ENCODE measurements at places on chromosomes 2 and 18. TPM values are rescaled to one million over a fixed set of nuclear protein-coding genes. Genes with fewer than 3 reads are reported as not detected.

Gene UGT1A5
- total RNA-seq, result 91.2 TPM

DNA sequence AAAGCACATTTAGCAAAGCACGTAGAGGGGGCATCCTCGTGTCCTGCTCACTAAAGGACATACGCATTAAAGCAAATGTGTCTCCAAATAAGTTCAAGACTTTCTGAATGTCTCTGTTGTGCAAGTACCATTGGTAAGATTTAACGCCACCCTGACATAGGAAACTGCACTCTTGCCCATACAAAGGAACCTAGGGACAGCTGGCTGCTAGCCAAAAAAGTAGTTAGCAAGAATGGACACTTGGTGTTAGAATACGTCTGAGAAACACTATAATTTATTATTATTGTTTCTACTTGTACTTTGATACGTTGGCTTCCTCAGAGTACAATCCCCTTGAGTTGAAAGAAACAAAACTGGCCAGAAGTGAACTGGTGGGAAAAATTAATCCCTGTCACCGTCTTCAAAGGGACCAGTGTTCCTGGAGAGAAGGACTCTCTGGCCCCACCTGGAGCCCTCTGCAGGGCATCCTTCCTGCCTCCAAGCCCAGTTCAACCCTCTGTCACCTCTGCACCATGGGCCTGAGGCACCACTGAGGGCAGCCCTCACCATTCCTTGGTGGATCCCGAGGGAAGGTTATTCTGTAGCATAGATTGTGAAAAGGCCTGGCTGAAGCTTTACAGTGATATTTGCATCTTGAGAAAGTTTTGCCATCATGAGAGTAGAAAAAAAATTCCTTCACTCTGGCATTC, 51.4 kb upstream of the APCDD1 start:
- no peak for DNase-seq

Gene AGAP1
- total RNA-seq, result 91.4 TPM

Gene SCN3A
- not detected for total RNA-seq

GRCh38 chr2:232927793-232928550, 57.9 kb downstream of the SNORC start:
- DNase-seq, result peak; percentile 37

- peak; percentile 48 for DNase-seq
These were observed 59.6 kb downstream of the SP110 start for GRCh38 chr2:230160112-230160660.

- DNase-seq, result no peak
These were observed 31.1 kb downstream of the NDUFA10 start for GRCh38 chr2:239994086-239994485.

DNA sequence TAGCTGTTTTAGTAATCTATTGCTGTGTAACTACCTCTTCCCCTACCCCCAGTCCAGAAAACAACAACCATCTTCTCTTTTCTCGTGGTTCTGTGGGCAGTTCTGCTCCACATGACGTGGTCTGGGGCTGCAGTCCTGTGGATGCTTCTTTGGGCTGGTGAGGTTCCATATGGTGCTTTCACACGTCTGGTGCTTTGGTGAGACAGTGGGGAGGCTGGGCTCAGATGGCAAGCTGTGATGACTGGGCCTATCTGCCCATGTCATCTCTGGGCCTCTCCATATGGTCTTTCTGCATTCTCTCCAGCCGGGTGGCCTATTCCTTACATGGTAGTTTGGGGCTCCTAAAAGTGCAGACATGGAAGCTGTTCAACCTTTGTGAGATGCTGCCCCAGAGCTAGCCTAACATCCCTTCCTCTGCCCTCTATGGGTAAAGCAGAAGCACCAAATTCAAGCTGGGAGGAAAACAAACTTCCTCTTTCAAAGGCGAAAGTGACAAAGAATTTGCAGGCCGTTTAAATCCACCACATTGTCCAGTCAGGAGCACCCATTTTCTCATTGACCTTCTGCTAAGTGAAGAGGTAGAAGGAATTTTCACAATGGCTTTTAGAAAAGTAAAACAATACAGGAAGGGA, 68.3 kb upstream of the IL1R1 start:
- no peak for DNase-seq

Gene VAMP8
- 124 TPM for total RNA-seq

Gene VIT
- not detected for total RNA-seq

Gene LHCGR
- total RNA-seq, result not detected

DNA sequence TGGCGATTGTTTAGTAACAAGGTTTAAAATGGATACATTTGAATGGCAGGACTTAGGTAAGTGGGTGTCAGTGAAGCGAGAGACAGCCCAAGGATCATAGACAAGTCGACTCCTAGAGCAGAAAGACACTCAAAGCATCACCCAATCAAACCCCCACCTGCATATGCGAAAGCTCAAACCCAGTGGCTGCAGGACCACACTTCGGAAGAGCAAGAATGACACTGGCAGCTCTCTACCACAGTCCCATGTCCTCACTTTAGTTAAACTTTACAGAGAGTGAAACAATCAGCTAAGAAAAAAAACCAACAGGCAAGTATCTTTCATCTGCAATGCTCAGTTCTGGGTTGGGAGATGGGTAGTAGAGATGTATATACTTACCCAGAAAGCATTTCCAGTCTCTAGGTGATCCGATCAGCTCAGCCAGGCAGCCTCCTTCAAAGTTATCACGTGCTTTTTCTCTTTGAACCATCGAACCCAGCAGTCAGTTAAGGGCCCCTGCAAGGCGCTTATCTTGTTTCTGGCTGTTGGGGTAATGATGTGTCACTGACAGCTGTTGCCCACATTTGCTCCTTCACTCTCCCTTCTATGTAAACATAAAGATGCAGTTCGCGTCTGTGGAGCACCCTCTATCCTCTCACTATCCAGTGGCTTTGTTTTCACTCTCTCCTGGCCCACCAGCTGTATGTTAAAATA, 357.5 kb upstream of the ID2 start:
- no peak for DNase-seq
